Stimulated activated naive CD8-positive, alpha-beta T cell treated with anti-CD3 and anti-CD28 coated beads, Interleukin-15, Interleukin-2, amounts not matched to agents 100 U/mL and 50 U/mL, for 24 hours (primary cell): ENCODE measurements at places on chromosomes 16 and 17.

DNA sequence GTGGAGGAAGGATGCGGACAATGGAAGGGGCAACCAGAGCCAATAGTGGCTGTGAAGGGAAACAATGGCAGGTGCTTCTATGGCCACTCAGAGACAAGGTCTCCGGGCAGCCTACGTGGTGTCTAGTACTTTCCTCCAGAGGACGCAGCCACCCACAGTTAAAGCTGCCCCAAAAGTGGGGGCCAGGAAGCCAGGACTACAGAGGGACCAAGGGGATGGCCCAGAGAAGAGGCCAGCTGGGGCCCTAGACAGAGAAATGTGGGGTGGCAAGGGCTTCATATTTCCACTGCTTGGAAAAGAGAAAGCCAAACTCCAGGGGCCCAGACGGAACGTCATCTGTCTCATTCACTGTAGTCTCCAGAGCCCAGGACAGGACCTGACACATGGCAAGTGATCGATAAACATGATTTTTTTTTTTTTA, 837 bp upstream of the PER1 start:
- no peak for DNase-seq

DNA sequence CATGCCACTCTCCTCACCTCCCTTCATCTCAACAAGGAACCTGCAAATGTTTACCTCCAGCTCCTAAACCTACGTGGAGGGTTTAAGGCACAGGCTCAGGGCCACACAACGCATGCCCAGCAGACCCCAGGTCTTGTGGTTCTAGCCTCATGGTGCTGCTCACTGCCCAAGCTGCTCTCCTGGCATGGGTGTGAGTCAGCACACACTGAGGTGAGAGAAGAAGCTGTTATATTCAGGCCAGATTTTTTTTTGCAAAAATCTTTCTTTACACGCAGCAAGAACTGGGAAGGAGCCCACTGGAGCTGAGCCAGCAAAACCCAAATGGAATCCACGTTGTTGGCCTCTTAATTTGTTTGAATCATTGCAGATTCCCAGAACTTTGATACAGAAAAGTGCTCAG, 5.5 kb upstream of the C16orf96 start:
- no peak for DNase-seq

DNA sequence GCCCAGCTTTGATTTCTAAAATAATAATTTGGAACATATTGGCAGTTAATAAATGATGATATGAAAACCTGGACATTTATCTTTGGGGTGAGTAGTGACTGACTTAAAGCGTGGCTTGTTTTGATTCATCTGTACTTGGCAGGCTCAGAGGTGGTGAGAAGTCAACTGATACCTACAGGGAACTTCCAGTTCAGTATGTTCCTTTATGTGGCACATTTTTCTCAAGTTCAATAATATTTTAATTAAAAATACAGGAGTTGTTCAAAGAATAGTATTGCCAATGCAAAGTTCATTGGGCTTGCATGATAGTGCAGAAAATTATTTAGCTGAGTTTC, 34.3 kb downstream of the SLC47A1 start:
- no peak for DNase-seq

DNA sequence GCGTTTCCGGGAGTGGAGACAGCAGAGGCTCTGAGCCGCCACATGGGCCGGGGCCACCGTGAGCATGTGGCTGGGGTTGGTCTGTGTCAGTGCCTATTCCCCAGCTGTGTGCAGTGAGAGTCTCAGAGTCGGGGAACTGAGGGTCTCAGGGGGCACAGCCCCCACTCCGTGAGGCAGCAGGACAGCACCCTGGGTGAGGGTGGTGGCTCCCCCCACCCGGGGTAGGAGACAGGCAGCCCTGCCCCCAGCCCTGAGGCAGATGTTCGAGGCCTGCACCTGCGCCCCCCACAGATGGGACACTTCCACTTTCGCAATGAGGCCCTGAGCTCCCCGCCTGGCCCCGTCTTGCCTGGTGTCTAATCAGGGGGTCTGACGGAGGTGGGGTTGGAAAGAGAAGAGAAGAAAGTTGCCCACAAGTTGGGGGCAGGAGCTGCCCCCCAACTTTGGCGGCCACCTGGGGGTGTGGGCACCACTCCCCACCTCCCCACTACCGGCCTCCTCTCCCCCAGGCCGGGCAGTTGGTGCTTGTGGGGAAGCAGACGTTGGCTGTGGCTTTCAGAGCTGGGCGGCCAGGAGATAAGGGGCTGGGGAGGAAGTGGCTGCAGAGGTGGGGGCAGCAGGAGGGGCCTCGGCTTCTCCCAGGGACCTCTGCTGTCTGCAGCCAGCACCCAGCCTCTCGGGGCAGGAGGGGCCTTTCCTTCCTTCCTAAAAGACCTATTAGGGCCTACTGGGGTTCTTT, 1.8 kb upstream of the CBFA2T3 start:
- DNase-seq, result no peak

- DNase-seq, result peak; percentile 44
Measured at GRCh38 chr17:38733982-38734973, 4.1 kb downstream of the CISD3 start.

DNA sequence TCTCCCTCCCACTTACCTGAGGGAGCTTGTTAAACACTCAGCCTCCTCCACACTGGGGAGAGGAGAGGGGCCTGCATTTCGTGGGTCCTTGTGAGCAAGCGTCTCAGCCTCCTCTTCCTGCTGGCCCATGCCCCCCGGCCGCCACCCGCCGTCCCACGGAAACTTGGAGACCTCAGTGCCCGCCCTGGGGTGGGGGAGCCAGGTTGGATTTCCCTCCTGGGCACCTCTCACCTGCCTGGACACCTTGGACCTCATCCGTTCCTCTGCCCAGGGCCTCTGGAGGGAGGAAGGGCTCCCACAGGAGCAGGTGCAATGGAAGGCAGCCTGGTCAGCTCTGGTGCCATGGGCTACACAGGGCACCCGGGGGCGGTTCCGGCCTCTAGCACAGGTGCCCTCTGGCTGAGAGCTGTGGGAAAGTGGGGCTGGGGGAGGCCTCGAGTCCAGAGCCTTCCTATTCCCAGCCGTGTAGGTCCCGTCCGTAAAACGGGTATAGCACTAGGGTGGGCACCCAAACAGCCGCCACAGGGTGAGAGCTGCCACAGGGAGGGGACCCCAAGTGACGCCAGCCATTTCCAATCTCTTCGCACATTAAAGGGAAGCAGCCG, 11.0 kb downstream of the GSE1 start:
- no peak for DNase-seq

DNA sequence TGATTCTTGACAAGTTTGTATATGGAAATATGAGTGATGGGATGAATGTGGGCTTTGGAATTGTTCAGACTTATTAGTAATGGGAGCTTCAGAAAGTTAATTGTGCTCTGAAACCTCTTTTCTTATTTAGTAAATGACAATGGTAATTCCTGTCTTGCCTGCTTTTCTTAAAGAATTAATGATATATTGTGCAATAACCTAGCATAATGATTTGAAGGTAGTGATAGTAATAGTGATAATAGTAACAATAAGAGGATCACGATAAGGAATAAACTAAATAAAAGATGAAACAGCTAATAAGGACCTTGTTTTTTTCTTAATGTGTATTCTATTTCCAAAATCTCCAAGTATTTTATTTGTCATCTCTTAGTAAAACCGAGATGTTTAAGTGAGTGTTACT, 245.0 kb upstream of the CPHXL start:
- no peak for DNase-seq

DNA sequence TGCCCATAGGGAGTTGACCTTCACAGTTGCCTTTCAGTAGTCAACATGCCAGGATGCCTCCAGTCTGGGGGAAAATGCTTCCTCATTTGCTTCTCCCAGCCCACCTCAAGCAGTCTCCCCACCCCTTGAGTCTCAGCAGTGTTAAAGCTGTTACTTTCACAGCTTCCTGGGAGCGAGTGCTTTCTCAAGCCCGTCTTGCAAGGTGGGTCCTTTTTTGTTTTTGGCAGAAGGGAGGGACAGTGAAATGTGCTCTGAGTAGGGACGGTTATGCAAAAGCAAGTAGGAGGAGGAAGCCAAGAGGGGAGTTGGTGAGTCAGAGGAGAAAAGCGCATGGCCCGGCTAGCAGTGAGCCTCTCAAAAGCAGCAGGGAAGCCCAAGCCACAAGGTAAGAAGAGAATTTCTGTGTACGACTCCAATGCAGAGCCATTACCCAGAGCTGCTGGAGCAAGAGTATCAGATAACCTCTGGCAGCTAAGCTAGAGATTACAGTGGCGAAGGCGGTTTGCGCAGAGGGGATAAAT, at the start of gene CHST4:
CHST4 (plus strand) TSS at position 316 of the 521 bp plus-strand sequence. CDS start 10,252 bp downstream, outside the sequence.
- DNase-seq, result peak; percentile 6

DNA sequence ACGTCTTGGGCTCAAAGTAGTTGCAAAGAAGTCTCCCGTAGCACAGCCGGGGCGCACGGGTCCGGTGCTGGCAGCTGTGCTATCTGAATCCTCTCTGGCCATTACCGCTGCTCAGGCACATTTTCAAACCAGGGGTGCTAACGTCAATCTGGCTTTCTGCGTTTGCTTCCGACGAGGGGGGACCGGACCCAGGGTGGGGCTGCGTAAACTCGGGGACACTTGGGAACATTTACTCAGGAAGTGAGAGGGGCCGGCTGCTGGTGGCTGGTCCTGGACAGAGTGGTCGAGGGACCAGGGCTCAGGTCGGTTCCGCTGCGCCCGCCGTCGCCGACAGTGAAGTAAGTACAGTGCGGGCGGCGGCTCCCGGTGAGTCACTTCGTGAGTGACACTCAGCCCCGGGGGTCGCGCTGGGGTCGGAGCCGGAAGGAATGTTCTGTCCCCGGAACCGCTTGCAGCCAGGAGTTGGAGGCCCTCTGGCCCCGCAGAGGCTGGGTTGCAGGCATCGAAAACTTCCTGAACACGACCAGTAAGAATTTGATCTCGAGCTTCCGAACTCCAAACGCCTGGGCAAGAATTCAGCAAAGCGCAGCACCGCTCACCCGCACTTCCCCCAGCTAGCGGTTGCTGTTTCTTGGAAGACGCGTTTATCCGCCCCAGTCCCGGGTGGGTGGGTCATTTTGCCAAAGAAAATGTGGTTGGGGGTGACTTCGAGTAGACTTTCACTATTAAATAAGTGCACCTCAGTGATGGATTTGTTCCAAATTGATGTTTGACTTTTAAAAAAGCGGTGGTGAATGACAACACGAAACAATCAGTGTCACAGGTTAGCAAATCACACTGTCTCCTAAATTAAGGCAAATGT, 1.4 kb upstream of the HS3ST3B1 start:
- peak; percentile 67 for DNase-seq

GRCh38 chr16:10880594-10881452, 3.8 kb downstream of the CIITA start:
- no peak for DNase-seq

- DNase-seq, result no peak
Measured at GRCh38 chr17:79977161-79977631, 58.5 kb downstream of the TBC1D16 start.

GRCh38 chr17:64788286-64789060, 126.4 kb upstream of the SMURF2 start:
- no peak for DNase-seq

DNA sequence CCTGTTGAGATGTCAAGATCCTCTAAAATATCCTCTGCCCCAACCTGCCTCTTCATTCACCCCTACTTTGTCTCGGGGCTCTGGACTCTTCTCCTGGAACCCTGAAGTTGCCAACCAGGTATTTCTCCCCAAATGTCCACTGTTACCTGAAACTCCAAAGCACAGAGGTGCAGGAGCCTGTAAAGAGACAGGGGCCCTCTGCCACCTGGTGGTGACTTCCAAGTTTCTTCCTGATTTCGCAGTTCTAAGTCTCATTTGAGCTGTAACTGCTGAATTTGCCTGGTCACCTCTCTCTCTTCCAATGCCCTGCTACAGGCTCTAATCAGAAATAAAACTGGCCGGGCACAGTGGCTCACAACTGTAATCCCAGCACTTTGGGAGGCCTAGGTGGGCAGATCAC, 77.1 kb upstream of the RCVRN start:
- DNase-seq, result no peak

DNA sequence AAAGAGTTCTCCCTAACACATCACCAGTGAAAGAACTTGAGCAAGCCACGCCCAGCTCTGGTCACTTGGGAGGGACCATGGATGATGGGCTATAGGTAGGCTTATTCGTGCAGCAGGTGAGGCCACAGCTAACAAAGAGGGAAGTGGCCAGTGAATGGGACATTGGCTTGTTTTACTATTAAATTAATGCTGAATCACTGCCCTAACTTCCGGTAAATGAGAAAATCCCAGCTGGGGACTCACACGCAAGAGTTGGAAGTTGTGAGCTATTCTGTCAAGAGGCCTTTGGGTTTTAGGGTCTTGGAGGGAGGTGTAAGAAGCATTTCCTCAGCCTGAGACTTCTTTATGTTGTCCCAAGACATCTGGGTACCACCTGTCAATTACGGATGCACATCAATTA, 315.3 kb downstream of the XYLT1 start:
- no peak for DNase-seq

DNA sequence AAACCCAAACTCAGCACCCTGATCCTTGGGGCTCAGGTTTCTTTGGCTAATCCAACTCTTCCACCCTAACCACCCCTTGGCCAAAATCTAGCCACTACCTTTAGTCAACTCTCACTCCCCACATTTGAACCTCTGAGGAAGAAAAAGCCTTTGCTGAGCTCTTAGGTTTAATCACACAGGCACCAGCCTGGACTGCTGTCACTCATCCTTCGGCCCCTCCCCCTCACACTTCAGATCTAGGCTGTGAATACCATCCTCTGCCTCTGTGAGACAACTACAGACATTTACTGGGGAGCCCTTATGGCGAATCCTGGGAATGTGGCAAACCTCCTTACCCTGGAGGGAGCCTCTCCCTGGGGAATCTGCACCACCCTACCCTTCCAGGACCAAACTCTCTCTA, 5.3 kb upstream of the RNASEK start:
- no peak for DNase-seq

GRCh38 chr17:48053758-48054237, 5.6 kb downstream of the NFE2L1 start:
- DNase-seq, result no peak

- peak; percentile 67 for DNase-seq
Measured at GRCh38 chr17:45227926-45228762, 6.5 kb downstream of the FMNL1 start.

GRCh38 chr16:79573884-79574283, 26.7 kb downstream of the MAF start:
- DNase-seq, result no peak

DNA sequence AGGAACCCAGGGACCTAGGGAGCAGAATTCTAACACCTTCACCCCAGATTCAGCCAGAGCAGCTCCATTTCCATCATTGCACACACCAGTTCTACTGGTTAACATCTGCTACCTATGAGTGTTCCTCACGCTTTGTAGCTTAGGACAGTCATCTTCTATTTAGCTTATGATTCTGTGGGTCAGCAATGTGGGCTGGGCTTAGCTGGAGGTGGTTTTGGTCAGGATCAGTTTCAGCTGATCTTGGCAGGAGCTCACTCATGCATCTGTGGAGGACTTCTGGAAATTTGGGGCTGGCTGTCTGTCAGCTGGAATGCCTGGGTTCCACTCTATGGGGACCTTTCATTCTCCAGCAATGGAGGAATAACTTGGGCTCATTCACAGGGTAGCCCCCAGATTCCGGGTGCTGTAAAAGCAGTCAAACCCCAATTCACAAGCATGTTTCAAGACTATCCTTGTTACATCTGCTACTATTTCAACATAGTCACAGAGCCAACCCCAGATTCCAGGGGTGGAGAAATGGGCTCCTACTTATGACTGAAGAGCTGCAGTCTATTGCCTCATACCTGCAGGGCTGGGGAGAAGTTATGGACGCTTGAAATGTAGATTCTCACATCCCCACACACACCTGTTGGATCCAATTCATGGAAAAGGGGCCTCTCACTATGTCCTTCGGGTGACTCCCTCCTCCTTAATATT, 3.4 kb upstream of the HP start:
- no peak for DNase-seq
